HTR-8/SVneo (cell line): ENCODE measurements at places on chromosomes 6 and 20.
A peak's percentile ranks its signal among the peaks of the same experiment; 100 is the strongest.

- no peak for DNase-seq
Measured at GRCh38 chr6:75029333-75029732, 176.5 kb downstream of the COL12A1 start.

DNA sequence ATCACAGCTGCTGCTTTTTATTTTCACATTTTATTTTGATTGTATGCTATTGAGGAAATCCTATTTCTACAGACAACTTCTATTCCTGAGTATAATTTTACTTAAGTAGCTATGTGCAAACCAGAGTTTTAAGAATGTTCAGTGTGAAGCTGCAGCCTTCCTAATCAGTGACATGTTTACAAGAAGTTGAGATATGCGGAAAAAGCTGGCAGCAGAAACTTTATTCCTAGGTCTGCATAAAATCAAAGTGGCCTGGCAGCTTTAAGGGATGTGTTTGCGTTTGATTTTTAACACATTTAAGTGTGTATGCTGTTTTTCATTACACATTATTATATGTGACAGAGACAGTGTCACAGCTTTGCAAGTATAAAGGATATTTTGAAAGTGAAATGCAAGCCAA is 26.3 kb downstream of the MAPK14 start:
- no peak for DNase-seq

DNA sequence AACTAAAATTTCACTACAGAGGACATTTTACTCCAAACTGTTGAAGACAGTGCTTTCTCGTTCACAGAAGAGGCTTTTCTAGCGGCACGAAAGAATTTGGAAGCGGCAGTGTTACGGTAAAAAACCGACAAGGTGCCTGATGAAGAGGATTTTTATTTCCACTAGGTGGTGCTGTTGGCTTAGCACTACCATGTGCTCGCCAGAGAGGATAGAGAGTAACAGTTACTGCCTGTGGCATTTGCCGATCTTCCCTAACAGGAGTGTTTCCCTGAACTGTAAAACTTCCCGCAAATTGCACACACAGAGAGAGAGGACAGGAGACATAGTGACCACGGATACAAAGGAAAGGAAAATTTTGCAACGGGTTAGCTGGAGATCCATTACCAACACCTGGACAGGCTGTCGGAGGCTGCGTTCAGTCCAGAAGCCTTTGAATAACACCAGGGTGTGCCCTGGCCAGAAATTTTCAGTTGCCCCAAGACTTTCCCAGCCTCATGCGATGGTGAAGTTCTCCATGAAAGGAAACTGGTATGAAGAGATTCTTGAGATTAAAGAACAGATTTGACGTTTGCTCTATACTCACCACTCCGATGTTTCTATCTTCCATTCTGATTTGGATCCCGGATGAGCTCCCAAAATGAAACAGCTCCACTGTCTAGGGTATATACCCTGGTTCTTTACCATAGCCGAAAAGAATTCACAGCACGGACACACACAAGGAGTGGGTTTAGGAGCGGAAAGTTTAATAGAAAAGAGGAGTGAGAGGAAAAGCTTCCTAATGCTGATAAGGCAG is 48.1 kb downstream of the HLA-DPB1 start:
- peak; percentile 37 for DNase-seq

DNA sequence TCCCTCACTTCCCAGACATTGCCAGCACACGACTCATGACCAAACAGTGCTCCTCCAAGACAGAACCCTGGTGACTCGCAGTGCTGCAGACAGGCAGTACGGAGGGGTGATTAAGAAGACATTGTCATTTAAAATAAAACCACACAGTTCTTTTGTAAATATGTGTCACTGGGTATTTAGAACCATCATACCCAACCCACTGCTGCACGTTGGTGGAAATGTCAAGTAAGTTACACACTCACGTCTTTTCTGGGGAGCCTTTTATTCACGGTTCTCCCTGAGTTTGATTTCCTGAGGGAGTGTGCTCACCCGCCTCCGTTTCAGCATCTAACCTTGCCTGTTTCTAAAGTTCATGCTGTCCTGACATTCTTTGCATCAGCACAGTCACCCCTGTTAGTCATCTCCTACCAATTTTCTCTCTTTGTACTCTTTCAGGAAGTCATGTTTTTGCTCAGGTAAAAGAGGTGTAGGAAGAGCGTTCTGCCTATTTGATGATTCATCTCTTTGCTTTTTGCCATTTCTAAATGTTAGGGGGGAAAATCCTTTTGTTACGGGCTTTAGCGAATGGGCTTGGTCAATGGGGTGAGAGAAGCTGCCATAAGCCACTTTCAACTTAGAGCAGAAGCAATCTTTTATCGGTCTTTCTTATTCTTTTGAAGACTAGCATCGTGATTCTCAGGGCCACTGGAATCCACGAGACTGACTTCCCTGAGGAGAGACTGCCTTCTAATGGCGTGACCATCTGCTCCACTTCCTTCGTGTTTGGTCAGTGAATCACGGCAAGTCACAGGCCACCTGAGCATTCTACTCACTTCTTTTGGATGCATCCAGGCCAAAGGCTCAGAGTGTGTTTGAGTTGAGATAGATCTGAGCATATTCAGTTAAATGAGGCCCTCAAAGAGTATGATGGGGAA is 512.8 kb upstream of the JARID2 start:
- peak; percentile 47 for DNase-seq

- no peak for DNase-seq
Measured at GRCh38 chr6:130893277-130893676, 66.1 kb downstream of the SMLR1 start.

DNA sequence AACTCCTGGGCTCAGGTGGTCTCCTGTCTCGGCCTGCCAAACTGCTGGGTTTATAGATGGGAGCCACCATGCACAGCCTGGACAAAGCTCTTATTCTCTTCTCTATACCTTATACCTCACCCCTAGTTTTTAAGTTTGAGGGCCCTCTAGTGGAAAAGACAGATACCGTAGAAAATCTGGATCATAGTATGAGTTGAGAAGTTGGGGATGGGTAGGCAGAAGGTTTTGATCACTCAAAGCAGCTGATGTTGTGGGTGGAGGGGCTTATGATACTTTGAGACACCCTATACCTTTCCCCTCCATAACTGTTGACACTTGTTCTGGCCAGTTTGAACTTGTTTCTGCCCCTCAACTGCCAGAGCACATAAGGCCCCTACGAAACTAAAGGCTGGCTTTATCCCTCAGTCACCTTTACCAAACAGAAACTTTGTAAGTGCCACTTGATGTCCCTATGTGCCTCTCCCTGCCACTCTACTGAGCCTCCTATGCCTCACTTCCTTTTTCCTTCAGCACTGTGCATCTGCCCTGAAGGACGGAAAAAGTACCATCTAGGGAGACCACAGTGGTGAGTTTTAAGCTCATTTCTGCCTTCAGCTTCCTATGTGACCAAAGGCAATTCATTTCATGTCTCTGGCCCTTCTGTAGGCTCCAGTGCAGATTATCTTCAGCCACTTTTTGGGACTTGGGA is 28.6 kb downstream of the RALY start:
- peak; percentile 61 for DNase-seq
